ENCODE measurements at places on chromosomes 5 and 9.
A peak's percentile ranks its signal among the peaks of the same experiment; 100 is the strongest.

- H3K4me1 ChIP-seq = peaks cover 18% of the 10 kb centered on the region
- no peak overlapping the region for H3K27ac ChIP-seq
- H3K27me3 ChIP-seq = no peaks in the 10 kb centered on the region
- H3K4me3 ChIP-seq = no peak overlapping the region
- H3K36me3 ChIP-seq = no peaks in the 10 kb centered on the region
Measured at GRCh38 chr5:60505373-60506171, 194.4 kb downstream of the DEPDC1B start.

- H3K27me3 ChIP-seq = no peaks in the 10 kb centered on the region
- H3K27ac ChIP-seq = no peak overlapping the region
- H3K4me3 ChIP-seq = no peak overlapping the region
- H3K36me3 ChIP-seq = peaks cover 40% of the 10 kb centered on the region
Measured at GRCh38 chr9:123425261-123425821, 69.3 kb downstream of the CRB2 start.

DNA sequence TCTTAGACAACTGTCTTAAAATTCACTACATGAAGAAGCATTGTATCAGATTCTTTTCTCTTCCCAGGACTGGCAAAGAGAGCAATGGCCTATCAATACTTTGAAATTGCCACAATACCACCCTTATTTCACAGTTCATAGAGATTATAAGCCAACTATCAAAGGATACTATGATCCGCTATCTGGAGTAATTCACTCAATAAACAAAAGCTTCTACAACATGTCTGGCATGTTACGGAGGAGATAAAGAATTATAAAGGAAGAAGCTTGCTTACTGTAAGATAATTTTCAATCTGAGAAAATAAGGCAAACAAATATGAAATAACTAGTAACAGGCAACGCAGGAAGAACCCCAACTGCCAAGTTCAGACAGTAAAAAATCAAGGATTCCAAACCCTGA is 114.8 kb downstream of the GNAQ start:
- peaks cover 4% of the 10 kb centered on the region for H3K27me3 ChIP-seq
- H3K36me3 ChIP-seq = no peaks in the 10 kb centered on the region

DNA sequence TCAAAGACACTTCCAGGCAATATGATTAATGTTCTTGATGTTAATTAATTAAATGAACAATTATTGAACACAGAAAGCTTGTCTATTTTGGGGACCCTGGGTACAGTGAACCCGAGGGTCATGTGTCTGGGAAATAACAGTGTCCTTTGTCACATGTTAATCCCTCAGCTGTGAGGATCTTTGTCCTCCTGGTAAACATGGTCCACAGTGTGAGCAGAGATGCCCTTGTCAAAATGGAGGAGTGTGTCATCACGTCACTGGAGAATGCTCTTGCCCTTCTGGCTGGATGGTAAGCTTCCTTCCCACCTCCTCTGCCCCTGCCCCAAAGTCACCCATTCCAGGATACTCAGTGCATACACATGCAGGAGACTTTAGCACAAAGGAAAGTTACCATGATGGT is 107.9 kb downstream of the MEGF10 start:
- H3K4me1 ChIP-seq = no peaks in the 10 kb centered on the region
- DNase-seq = no peak
- H3K36me3 ChIP-seq = no peaks in the 10 kb centered on the region
- H3K27me3 ChIP-seq = peaks cover 18% of the 10 kb centered on the region
- no peak overlapping the region for H3K4me3 ChIP-seq

- H3K27me3 ChIP-seq = peaks cover 12% of the 10 kb centered on the region
- H3K36me3 ChIP-seq = no peaks in the 10 kb centered on the region
- no peak for DNase-seq
- H3K27ac ChIP-seq = no peak overlapping the region
- H3K4me1 ChIP-seq = no peaks in the 10 kb centered on the region
- no peak overlapping the region for H3K4me3 ChIP-seq
Measured at GRCh38 chr9:126155756-126156664, 170.6 kb upstream of the MVB12B start.

GRCh38 chr5:74801941-74802340 is 34.9 kb downstream of the NSA2 start:
- H3K27me3 ChIP-seq = no peaks in the 10 kb centered on the region
- no peak for DNase-seq
- no peak overlapping the region for H3K27ac ChIP-seq
- peaks cover 4% of the 10 kb centered on the region for H3K36me3 ChIP-seq
- H3K4me1 ChIP-seq = no peaks in the 10 kb centered on the region

- no peak overlapping the region for H3K27ac ChIP-seq
- no peaks in the 10 kb centered on the region for H3K36me3 ChIP-seq
- no peak overlapping the region for H3K4me3 ChIP-seq
- no peak for DNase-seq
Measured at GRCh38 chr9:17116400-17116837, 18.4 kb upstream of the CNTLN start.

- no peaks in the 10 kb centered on the region for H3K27me3 ChIP-seq
- no peak overlapping the region for H3K4me3 ChIP-seq
- H3K4me1 ChIP-seq = peaks cover 1% of the 10 kb centered on the region
- H3K36me3 ChIP-seq = no peaks in the 10 kb centered on the region
- H3K27ac ChIP-seq = no peak overlapping the region
Measured at GRCh38 chr9:26612211-26612610, 280.4 kb downstream of the CAAP1 start.

DNA sequence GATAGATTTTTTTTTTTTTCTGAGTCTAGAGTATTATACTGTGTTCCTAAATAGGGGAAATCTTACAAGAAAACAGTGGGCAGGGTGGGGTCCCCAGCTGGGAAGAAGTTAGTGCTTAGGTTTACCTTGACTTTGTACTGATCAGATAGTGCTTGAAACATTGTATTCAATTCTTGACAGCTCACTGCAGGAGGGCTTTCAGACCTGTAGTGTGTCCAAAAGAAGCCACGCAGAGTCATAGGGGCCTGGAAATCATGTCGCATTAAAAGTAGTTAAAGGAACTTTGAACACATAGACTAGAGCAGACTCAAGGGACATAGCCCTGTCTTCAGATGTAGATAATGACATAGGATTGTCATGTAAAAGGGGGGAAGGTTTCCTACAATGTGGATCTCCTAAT is 215.4 kb upstream of the NR4A3 start:
- no peak overlapping the region for H3K4me3 ChIP-seq
- H3K4me1 ChIP-seq = peaks cover 98% of the 10 kb centered on the region
- H3K36me3 ChIP-seq = peaks cover 43% of the 10 kb centered on the region
- H3K27ac ChIP-seq = peak overlapping the region; percentile 20
- DNase-seq = no peak

- peaks cover 7% of the 10 kb centered on the region for H3K4me1 ChIP-seq
- no peak overlapping the region for H3K4me3 ChIP-seq
- no peak overlapping the region for H3K27ac ChIP-seq
- no peak for DNase-seq
- H3K27me3 ChIP-seq = no peaks in the 10 kb centered on the region
Measured at GRCh38 chr9:84937180-84937579, 267.7 kb downstream of the NTRK2 start.

DNA sequence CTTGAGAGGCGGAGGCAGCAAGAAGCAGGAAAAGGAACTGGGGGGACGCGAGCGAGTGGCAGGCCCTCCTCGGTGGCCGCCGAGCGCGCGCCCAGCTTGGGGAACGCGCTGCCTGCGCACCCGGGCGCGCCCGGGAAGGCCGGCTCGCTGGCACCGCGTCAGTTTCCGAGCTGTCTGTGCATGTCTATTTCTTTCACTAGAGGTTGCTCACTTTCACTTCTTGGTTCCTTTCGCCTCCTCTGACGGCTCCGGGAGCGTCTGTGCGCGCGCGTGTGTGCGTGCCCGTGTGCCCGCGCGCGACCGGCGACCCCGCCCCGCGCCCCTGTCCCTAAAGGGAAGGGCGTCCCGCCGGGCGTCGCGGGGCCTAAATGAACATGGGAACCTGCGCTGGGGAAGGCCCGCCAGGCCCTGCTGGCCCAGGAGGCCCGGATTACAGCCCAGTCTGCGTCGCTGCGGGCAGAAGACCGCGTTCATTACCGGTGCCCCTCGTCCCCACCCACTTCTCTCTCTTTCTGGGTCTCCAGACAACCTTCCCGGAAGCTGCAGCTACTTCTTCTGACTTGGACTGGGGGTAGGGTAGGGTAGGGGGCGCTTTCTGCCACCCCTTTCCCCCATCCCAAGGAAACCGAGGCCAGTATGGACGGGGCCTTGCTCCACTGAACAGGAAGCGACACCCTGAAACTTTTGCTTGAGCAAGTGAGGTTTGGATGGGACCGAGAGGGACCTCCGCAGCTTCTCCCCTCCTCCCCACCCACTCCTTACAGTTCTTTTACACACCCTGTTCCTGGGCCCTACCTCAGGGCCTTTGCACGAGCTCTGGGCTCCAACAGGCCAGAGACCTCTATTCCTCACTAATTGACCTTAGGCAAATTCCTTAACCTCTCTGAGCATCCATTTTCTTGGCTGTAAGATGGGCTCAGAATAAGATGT is 205.8 kb upstream of the IER5L start:
- peak overlapping the region; percentile 88 for H3K27ac ChIP-seq
- peaks cover 9% of the 10 kb centered on the region for H3K4me1 ChIP-seq

DNA sequence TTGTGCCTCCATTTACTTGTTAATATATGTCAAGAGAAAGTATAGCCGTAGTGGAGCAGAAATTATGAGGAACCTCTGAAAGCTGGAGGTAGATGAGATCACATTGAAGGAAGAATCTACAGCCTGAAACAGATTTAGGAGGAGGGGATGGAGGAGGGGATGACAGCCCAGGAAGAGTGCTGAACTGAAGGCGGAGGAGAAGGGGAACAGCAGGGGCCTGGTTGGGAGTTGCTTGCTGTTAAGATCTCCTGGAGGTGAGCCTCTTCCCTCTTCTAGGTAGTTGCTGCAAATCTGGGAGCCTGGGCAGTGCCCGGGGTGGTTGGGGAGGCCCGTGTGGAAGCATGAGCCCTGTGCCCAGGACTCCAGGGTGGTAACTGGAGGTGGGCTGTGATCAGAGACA is 111.8 kb upstream of the SEMA6A start:
- H3K27ac ChIP-seq = no peak overlapping the region
- H3K4me3 ChIP-seq = no peak overlapping the region
- no peaks in the 10 kb centered on the region for H3K27me3 ChIP-seq
- peaks cover 6% of the 10 kb centered on the region for H3K4me1 ChIP-seq

DNA sequence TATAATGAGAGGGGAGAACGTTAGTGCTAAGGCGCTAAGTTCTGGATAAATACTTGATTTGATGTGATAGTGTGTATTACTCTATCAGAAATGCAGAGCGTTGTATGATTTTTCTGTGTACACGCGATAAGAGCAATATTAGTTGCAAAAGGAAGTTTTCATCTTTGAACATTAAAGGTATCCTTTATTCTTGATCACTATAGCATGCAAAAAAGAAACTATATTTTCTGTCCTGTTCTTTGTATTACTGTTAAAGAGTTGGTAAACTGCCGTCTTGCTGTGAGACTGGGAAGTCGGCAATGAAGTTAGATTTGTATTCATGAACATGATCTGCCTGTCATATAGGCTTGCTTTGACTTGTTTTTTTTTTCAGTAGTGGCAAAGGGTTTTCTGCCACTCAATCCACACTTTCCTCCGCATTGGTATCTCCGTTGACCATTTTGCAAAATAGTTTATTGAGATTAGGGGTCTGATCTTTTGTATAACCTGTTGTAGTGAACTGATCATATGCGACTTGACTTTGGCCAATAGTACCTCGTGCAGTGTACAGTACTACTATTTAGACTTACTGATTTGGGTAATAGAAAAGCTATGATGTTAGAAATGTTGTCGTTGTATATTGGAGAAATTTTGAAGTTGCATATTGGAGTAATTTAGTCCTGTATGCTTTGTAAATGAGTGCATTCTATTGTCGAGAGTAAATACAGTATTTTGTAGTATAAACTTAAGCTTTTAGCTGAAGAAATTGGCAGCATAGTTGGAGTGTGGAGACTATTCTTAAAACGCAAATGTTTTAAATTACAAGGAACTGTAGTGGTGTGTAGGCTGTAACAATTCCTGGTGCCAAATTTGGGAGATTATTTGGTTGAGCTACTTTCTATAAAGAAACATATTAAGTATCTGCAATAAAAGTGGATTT is 1.7 kb downstream of the DENND4C start:
- H3K36me3 ChIP-seq = no peaks in the 10 kb centered on the region
- DNase-seq = no peak
- H3K4me1 ChIP-seq = peaks cover 13% of the 10 kb centered on the region
- no peak overlapping the region for H3K27ac ChIP-seq
- H3K27me3 ChIP-seq = no peaks in the 10 kb centered on the region

DNA sequence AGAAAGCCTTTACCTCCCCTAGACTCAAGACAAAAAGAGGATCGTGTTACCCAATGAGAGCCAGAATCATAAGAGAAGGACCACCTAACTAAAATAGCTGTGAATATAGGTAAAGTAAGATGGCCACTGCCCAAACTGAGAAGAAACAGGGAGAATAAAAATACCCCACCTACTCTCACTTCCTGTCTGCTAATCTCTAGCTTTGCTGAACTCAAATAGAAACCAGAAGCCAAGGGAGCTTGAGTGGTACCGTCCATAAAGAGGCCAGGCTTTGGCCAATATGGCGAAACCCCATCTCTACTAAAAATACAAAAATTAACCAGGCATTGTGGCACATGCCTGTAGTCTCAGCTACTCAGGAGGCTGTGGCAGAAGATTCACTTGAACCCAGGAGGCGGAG is 123.0 kb upstream of the FST start:
- peaks cover 6% of the 10 kb centered on the region for H3K4me1 ChIP-seq
- H3K36me3 ChIP-seq = no peaks in the 10 kb centered on the region
- DNase-seq = no peak
- H3K27ac ChIP-seq = no peak overlapping the region

- H3K4me3 ChIP-seq = no peak overlapping the region
- peaks cover 11% of the 10 kb centered on the region for H3K4me1 ChIP-seq
- DNase-seq = no peak
- no peak overlapping the region for H3K27ac ChIP-seq
- H3K36me3 ChIP-seq = peaks cover 2% of the 10 kb centered on the region
Measured at GRCh38 chr5:100787648-100788047, 115.4 kb downstream of the ST8SIA4 start.

- H3K4me3 ChIP-seq = no peak overlapping the region
- peaks cover 67% of the 10 kb centered on the region for H3K36me3 ChIP-seq
- H3K27ac ChIP-seq = no peak overlapping the region
- peaks cover 38% of the 10 kb centered on the region for H3K4me1 ChIP-seq
Measured at GRCh38 chr5:151199581-151200185, 24.2 kb downstream of the CCDC69 start.

DNA sequence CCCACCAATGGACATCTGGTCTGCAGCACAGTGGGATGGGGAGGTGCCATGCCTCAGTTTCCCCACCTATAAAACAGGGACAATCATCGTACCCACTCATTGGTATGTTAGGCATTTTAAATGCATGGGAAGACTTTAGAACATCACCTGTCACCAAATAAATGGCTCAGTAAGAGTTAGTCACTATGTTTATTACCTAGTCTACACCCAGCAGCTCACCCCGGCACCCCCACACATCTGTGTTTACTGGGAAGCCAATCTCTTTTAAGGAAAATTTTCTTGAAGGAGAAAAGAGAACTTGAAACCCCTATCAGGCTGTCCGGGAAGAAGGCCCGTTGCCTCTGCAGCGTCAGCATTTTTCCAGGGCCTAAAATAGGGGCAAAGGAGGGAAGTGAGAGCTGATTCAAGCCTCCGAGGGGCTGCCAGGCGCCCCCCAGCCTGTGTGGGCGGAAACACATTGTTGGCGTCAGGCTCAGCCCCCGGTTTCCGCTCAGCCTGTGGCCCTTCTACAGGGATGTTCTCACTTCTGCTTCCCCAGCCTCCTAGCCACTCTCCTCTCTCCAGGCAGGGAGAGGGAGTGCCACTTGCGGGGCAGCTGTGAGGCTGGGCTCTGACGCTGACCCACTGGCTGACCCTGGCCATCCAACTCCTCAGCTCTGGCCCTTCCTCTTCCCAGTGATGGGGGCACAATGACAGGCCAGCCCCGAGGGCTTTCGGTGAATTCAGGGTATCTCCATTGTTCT is 4.6 kb downstream of the CSF1R start:
- no peaks in the 10 kb centered on the region for H3K36me3 ChIP-seq
- DNase-seq = peak; percentile 80
- peak overlapping the region; percentile 78 for H3K27ac ChIP-seq
- peaks cover 60% of the 10 kb centered on the region for H3K4me1 ChIP-seq
- H3K4me3 ChIP-seq = peak overlapping the region; percentile 48

Data from stimulated activated naive B cell treated with anti-CD40 and anti-IgM and Interleukin-4, amounts not matched to agents 10 μg/mL and 1 μg/mL and 100 μg/mL, for 72 hours (primary cell).